HCT116 (cell line): ENCODE measurements at places on chromosomes 3 and 15. TPM values are rescaled to one million over a fixed set of nuclear protein-coding genes. Genes with fewer than 3 reads are reported as not detected.

The TMEM212 gene
- total RNA-seq: not detected

The EPHA3 gene
- not detected for total RNA-seq

The TM4SF18 gene
- 0.34 TPM for total RNA-seq

The HYKK gene
- 6.2 TPM for total RNA-seq

The SSR3 gene
- total RNA-seq: 177 TPM

The LRRC31 gene
- total RNA-seq: not detected

The PAQR9 gene
- total RNA-seq: 0.17 TPM

The GOLGA8T gene
- not detected for total RNA-seq

The FOXL2NB gene
- 0.93 TPM for total RNA-seq

The CCR1 gene
- total RNA-seq: 0.10 TPM

DNA sequence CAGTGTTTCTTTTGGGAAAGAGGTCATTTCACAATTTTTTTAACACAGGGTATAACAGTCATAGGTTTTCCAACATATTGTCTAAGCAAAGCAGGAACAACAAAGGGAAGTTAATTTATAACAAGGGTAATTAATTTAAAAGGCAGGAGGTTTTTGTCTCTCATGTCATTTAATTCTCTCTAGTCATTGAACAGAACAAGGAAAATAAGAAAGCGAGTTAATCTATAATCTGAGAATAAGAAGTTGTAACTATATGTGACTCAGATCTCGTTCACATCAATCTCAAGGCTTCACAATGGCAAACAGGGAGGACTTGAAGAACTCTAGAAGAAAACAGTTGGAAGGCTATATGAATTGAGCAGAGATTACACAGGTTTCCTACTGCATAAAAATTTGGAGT, 579.8 kb upstream of the CCDC54 start:
- no peak for DNase-seq

- no peak for DNase-seq
These were observed 211.1 kb upstream of the ADAMTS9 start for GRCh38 chr3:64898941-64899340.

GRCh38 chr3:22225161-22225560, 474.2 kb upstream of the ZNF385D start:
- DNase-seq: no peak

- no peak for DNase-seq
These were observed 34.0 kb downstream of the FGD5 start for GRCh38 chr3:14852717-14853116.

GRCh38 chr3:25349095-25349494, 79.0 kb upstream of the RARB start:
- DNase-seq: no peak

DNA sequence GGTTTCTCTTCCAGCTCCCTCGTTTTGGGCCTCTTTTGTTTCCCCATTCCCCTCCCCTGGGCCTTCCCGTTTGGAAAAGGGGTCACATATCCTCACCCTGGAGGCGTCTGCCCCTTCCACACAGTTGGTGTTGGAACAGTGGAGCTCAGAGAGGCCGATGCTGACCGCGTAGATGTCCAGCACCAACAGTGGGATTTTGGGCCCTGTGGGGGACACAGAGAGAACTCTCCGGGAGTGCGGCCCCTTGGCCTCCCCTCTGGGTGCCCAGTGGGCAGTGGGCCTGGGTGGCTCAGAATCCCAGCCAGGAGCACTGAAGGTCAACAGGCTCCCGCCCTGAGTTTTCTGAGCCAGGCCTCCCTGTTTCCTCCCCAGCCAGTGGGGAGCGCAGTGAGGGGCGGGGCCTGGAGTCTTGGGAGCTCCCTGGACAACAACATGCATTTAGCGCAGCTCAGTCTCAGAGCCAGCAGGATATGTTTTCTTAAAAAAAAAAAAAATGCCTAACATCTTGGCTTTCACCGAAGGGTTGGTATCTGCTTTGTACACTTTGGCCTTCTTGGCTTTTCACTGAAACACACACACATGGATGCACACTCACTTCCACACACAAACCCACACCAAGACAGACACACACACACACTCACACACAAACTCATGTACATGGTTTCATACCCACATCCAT, 670 bp upstream of the ISLR start:
- no peak for DNase-seq

DNA sequence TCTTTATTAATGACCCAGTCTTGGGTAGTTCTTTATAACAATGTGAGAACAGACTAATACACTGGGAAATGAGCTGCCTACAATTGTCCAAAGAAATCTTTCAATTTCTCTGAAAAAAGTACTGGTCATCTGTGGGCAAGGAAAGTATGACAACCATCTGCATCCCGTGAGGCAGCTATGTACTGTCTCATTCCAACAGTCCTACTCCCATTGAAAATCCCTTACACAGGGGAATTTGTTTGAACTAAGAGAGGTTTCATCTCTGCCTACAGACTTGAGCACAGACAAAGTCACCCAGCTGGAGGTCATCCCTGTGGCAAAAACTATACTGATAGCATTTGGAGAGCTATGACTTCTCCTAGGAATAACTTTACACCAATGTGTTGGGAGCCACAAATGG, 27.1 kb downstream of the SHC4 start:
- no peak for DNase-seq
